Stimulated activated CD8-positive, alpha-beta memory T cell treated with anti-CD3 and anti-CD28 coated beads, Interleukin-4, amount 100 ng/mL, for 4 hours (primary cell): ENCODE measurements at places on chromosomes 16 and 17.

DNA sequence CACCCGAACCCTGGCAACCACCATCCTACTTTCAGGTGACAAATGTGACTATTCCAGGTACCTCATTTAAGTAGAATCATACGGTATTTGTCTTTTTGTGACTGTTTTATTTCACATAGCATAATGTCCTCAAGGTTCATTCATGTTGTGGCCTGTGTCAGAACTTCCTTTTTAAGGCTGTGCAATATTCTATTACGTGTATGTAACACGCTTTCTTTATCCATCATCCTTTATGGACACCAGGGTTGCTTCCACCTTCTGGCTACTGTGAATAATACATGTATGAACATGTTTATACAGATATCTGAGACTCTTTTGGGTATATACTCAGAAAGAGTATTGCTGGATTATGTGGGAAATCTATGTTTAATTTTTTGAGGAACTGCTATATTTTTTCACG lies 28.7 kb upstream of the RSL1D1 start:
- no peak for DNase-seq

- no peak for DNase-seq
Observed at GRCh38 chr16:72956124-72957064, 91.5 kb downstream of the ZFHX3 start.

DNA sequence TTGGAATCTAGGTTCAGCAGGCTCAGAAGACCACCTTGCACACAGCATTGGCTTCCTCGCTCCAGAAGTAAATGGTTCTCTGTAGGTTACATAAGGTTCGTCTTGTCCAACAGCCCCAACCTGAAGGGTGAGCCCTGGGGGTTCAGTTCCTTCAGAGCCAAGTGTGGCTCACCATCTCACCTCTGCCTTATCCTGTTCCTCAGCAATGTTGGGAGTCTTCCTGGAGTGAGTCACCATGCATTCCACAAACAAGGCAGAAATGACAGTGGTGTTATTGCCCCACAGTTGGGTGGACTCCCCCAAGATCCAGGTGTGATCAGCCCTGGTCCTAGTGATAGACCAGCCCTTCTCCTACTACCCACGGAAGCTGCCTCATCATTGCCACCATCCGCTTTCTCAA lies 26.8 kb upstream of the SMPD3 start:
- DNase-seq: no peak

DNA sequence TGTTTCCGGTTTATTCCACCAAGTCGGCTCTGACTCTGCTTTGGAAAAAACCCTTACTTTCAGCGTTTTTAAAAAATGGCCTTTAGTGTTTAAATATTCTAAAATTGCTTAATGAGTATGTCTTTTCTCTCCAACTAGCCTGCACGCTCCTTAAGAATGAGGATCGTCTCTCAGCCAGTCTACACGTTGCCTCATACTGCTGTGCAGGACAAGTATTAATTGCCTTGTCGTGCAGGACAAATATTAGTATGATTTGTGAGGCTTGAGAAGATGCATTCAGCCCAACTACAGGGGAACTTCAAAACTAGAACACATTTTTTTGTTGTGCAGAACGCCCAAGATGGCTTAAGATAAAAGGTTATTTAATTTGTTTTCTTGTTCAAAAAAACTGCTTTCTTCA lies 61.2 kb downstream of the MARCHF10 start:
- no peak for DNase-seq

DNA sequence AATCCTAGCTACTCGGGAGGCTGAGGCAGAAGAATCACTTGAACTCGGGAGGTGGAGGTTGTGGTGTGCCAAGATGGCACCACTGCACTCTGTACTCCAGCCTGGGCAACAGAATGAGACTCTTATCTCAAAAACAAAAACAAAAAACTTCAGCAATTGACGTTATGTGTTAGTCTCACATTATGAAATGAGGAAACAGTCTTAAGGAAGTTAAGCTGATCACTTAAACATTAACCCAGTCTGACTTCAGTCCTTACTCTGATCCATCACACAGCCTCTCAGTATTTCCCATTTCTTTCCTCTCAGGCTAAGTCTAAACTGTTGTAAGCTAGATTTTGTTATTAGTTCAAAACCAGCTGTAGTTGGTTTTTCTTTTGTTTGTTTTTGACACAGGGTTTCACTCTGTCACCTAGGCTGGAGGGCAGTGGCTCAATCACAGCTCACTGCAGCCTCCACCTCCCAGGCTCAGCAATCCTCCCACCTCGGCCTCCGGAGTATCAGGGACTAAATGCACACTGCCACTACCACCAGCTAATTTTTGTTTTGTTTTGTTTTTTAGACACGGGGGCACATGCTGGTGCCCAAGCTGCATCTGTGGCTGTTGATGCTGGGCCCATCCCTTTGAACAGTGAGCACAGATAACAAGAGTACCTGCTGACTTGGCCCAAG lies 6.3 kb downstream of the JPT1 start:
- DNase-seq: no peak

- no peak for DNase-seq
Observed at GRCh38 chr16:18979936-18980335, 3.8 kb upstream of the TMC7 start.

- DNase-seq: no peak
Observed at GRCh38 chr16:1781758-1782407, 488 bp downstream of the SPSB3 start.

- no peak for DNase-seq
Observed at GRCh38 chr17:14161419-14161818, 75.2 kb downstream of the CDRT15 start.

- DNase-seq: no peak
Observed at GRCh38 chr17:34578016-34578415, 1.4 kb upstream of the TMEM132E start.
